ENCODE measurements at places on chromosomes 12 and 14. TPM values are rescaled to one million over a fixed set of nuclear protein-coding genes. Genes with fewer than 3 reads are reported as not detected.

Gene SCN8A
- 8.6 TPM for total RNA-seq

Gene KIAA0586
- 14.7 TPM for total RNA-seq

Gene SLC7A7
- total RNA-seq = 0.85 TPM

Gene B4GALNT3
- 2.3 TPM for total RNA-seq

Gene FOXN4
- total RNA-seq = 0.08 TPM

- H3K4me1 ChIP-seq = peaks cover 13% of the 10 kb centered on the region
- H3K27me3 ChIP-seq = no peaks in the 10 kb centered on the region
- H3K4me3 ChIP-seq = no peak overlapping the region
- no peak for DNase-seq
- no peaks in the 10 kb centered on the region for H3K36me3 ChIP-seq
These were observed 124.0 kb upstream of the CPM start for GRCh38 chr12:69056743-69057515.

- H3K27ac ChIP-seq = no peak overlapping the region
- no peak for DNase-seq
These were observed 1.5 kb upstream of the HRK start for GRCh38 chr12:116882742-116883141.

- no peaks in the 10 kb centered on the region for H3K27me3 ChIP-seq
- peaks cover 46% of the 10 kb centered on the region for H3K36me3 ChIP-seq
- H3K4me3 ChIP-seq = no peak overlapping the region
These were observed 51.3 kb downstream of the WASHC4 start for GRCh38 chr12:105158876-105159275.

DNA sequence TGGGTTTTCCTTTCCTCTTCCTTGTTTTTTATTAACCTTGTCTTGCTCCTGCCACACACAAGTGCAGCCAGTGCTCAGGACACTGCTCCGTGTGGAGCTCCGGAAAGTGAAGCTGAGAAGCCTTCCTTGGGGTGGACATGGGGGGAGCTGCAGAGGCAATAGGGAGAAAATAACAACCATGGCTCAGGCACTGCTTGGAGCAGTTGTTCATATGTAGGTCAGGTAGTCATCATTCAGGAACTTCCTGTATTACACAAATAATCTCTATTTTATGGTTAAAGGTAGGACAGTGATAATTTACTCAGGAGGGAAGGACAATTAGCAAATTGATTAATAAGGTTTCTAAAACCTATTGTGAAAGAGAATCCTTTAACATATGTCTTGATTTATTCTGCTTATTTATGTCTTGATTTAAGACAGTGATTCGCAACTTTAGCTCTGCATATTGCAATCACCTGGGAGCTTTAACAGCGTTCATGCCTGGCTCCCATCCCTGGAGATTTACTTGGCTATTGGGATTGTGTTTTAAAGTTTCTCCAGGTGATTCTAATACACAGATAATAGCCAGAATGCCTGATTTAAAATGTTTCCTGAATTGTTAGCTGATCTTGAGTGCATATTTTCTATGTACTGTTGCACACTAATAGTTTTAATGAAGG is 92.1 kb downstream of the ETV6 start:
- H3K4me3 ChIP-seq = no peak overlapping the region
- H3K36me3 ChIP-seq = no peaks in the 10 kb centered on the region
- peaks cover 9% of the 10 kb centered on the region for H3K4me1 ChIP-seq
- no peaks in the 10 kb centered on the region for H3K27me3 ChIP-seq

DNA sequence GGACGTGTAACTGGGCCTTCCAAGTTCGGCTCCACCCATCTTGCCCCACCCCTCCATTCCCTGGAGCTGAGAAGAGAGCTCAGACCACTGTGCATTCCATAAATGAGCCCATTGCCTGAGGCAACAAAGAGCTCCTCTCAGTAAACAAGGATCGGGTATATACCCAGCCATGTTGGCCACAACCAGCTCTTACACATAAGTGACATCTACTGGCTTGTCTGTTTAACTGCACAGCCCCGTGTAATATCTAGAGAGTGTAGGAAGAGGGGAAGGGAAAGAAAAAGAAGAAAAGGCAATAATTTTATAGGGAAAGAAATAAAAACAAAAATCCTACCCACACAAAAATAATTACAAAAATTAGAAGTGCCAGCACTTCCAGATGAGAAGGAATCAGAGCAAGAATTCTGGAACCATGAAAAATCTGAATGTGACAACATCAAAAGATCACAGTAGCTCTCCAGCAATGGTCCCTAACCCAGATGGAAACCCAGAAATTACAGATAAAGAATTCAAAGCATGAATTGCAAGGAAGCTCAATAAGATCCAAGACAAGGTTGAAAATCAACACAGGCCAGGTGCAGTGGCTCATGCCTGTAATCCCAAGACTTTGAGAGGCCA is 308.1 kb downstream of the RPAP3 start:
- no peak overlapping the region for H3K27ac ChIP-seq
- no peaks in the 10 kb centered on the region for H3K27me3 ChIP-seq
- no peak for DNase-seq
- H3K36me3 ChIP-seq = no peaks in the 10 kb centered on the region
- H3K4me1 ChIP-seq = no peaks in the 10 kb centered on the region
- no peak overlapping the region for H3K4me3 ChIP-seq

- peaks cover 2% of the 10 kb centered on the region for H3K36me3 ChIP-seq
- H3K4me3 ChIP-seq = peak overlapping the region; percentile 78
- no peaks in the 10 kb centered on the region for H3K27me3 ChIP-seq
- no peak for DNase-seq
- peak overlapping the region; percentile 99 for H3K27ac ChIP-seq
These were observed 723 bp downstream of the ATF7 start for GRCh38 chr12:53625373-53625945.

GRCh38 chr12:53115891-53116648 is 12.8 kb downstream of the SOAT2 start:
- H3K27me3 ChIP-seq = no peaks in the 10 kb centered on the region
- H3K27ac ChIP-seq = no peak overlapping the region
- no peaks in the 10 kb centered on the region for H3K36me3 ChIP-seq
- H3K4me3 ChIP-seq = no peak overlapping the region
- DNase-seq = no peak

DNA sequence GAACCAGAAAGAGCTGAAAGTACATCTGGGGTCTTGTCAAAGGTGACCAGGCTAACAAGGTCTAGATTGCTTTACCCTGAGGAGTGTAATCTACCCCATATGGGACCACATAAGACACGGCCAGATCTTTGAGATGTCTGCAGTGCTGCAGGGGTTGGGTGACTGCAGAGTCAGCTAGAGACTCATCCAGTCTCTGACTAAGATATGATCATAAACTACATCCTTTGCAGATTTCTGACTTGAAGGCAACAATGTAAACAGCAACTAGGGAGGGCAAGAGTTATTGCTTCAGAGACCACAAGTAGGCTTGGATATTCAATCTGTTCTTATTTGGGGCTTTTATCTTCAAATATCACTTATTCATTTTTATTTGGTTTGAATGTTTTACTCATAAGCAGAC is 1080.5 kb upstream of the FOXG1 start:
- no peak overlapping the region for H3K27ac ChIP-seq
- H3K36me3 ChIP-seq = no peaks in the 10 kb centered on the region
- H3K27me3 ChIP-seq = no peaks in the 10 kb centered on the region
- no peak for DNase-seq

DNA sequence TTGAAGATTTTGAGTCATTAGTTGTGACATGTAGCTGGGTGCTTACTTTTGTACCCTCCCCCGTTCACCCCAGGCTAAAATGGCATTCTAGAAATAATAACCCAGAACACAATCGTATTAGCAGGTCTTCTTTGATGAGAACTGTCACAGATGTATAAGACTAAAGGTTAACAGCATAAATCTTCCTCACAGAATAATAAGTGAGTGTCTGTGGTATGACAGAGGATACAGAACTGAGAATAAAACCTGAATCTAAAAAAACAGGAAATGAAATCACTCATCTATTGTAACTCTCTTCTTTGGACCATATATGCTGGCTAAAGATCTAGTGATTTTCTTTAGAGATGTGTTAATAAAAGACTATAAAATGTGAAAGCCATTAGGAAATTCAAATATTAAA is 746.6 kb downstream of the LRFN5 start:
- no peak overlapping the region for H3K27ac ChIP-seq
- no peaks in the 10 kb centered on the region for H3K4me1 ChIP-seq
- no peaks in the 10 kb centered on the region for H3K27me3 ChIP-seq
- H3K4me3 ChIP-seq = no peak overlapping the region
- no peak for DNase-seq
- H3K36me3 ChIP-seq = no peaks in the 10 kb centered on the region

DNA sequence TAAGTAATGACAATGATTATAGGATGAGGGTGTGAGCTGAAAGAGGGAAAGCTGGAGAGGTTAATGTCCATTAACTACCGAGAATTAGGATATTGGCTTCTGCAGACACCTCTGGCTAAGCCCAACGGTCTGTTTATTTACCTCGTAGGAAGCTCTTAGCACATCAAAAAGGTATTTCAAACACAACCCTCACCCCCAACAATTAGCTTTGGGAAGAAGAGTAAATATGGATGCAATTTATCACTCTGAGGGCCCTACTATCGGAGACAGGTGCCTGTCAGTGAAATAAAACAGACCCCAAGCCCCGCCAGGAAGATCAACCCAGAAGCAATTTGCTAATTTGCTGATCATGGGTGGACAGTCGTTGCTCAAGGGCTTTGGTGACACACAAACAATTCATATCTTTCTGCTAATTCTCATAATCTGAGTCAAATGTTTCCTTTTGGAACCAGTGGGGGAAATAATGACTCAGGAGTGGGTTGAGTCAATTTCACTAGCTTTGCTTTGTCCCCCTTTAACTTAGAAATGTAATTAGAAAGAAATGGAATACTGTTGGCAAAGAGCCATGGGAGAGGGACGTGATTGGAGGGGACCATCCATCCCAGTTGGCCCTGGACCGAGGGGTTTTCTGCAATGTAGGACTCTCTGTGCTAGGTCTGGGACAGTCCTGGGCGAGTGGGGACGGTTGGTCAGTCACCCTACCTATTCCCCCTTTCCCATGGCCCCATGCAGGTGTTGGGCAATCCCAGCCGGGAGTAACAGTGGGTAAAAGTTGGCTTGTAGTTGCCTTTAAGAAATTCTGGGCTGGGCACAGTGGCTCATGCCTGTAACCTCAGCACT is 99.1 kb upstream of the MED13L start:
- H3K4me1 ChIP-seq = peaks cover 48% of the 10 kb centered on the region
- H3K27ac ChIP-seq = peak overlapping the region; percentile 84
- no peaks in the 10 kb centered on the region for H3K36me3 ChIP-seq
- no peak for DNase-seq

GRCh38 chr12:82805812-82806497 is 119.2 kb downstream of the TMTC2 start:
- no peak overlapping the region for H3K4me3 ChIP-seq
- no peaks in the 10 kb centered on the region for H3K4me1 ChIP-seq
- no peak for DNase-seq
- no peaks in the 10 kb centered on the region for H3K27me3 ChIP-seq
- no peak overlapping the region for H3K27ac ChIP-seq
- H3K36me3 ChIP-seq = no peaks in the 10 kb centered on the region

GRCh38 chr12:68821357-68822188 is 13.6 kb downstream of the MDM2 start:
- peaks cover 49% of the 10 kb centered on the region for H3K36me3 ChIP-seq
- no peak overlapping the region for H3K4me3 ChIP-seq
- no peaks in the 10 kb centered on the region for H3K4me1 ChIP-seq
- no peaks in the 10 kb centered on the region for H3K27me3 ChIP-seq
- no peak overlapping the region for H3K27ac ChIP-seq

DNA sequence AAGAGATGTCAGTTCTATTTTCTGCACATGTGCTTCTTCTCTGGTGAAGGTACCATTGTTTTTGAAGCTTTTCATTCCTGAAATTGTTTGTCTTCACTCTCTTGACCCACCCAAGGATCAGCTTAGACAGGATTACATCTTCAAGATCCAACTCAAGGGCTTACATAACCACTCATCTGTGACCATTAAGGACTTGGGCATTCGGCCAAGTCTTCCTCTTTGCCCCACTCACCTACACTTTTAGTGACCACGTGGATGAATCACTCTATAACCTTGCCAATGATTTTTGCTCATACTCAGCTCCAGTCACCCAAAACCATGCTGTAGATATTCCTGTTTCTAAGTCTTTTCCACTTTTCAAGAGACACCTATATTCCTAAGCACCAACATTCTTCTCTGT is 36.5 kb upstream of the SSTR1 start:
- H3K36me3 ChIP-seq = no peaks in the 10 kb centered on the region
- H3K4me3 ChIP-seq = no peak overlapping the region
